ENCODE measurements at places on chromosomes 6 and 20.

- DNase-seq = peak; percentile 18
Measured at GRCh38 chr6:45265246-45265645, 62.9 kb upstream of the RUNX2 start.

- no peak for DNase-seq
Measured at GRCh38 chr20:18541741-18542140, 25.5 kb upstream of the SMIM26 start.

DNA sequence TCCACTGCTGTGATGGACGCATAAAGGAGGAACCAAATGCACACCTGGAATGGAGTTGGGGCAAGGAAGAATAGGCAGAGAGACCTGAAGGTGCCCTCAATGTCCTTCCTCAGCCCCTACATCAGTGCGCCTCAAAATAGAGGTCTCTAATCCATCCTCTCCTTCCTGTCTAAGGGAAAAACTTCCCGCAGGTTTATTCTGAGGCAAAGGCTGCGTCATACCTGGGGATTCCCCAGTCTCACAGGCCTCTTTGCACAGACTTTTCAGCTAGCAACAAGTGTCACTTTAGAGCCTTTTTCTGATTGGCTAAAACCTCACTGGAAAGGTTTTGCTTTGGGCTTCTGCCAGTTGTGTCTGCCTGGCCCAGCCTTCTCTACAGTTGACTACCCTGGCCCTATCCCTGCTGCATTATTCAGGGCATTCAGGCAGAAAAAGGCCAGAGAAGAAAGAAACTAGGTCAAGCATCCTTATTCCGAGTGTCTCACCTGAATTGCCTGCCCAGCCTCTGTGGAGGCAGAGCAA, 1.8 kb upstream of the HLA-DQB1 start:
- peak; percentile 76 for DNase-seq

DNA sequence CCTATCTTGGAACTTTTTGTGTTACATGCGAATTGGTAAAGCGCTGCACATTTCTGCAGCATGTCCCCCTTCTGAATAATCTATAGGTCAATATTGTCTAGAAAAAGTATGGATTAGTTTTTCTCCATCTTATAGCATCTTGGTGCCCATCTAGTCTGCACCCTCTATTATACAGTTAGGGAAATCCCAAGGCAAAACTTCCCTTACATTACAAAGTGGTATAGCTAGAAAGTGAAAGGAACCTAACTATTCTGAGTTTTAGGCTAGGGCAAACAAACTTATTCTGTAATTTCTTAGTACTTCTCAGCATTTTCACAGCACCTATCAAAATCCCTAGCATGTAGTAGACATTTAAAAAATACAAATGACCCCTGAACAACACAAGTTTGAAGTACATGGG, 133.5 kb upstream of the CCDC28A start:
- DNase-seq = no peak

DNA sequence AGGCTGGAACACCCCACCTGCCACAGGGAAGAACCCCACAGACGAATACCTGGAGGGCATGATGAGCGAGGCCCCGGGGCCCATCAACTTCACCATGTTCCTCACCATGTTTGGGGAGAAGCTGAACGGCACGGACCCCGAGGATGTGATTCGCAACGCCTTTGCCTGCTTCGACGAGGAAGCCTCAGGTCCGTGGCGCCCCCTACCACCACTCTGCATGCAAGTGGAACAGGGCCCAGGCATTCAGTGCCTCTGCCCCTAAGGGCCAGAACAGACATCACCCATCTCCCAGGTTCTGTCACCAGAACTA, 6.6 kb downstream of the MYL9 start:
- DNase-seq = peak; percentile 47

GRCh38 chr6:13796781-13797180, 17.6 kb downstream of the MCUR1 start:
- no peak for DNase-seq

DNA sequence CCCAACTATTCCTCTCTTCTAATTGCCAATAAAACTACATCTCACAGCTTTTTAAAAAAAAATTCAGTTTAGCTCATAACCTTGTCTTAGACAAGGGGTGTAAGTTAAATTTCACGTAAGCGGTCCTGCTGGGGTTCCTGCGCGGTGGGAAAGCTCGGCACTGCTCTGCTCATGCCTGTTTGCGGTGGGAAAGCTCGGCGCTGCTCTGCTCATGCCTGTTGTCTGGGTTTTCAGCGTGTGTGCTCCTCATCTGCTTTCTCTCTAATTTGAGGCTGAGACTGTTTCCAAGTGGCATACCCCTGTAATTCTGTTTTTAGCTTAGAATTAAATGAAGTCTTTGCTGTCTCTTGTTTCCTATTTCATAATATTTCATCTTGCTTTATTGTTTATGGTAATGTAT, 18.6 kb downstream of the ARID1B start:
- DNase-seq = no peak

- no peak for DNase-seq
Measured at GRCh38 chr6:128648022-128648598, 127.7 kb upstream of the PTPRK start.

GRCh38 chr6:32609391-32609730, 19.7 kb upstream of the HLA-DRB1 start:
- DNase-seq = no peak

- no peak for DNase-seq
Measured at GRCh38 chr20:22941550-22941949, 93.6 kb upstream of the SSTR4 start.

GRCh38 chr6:101705866-101706265, 312.4 kb downstream of the GRIK2 start:
- DNase-seq = peak; percentile 27

DNA sequence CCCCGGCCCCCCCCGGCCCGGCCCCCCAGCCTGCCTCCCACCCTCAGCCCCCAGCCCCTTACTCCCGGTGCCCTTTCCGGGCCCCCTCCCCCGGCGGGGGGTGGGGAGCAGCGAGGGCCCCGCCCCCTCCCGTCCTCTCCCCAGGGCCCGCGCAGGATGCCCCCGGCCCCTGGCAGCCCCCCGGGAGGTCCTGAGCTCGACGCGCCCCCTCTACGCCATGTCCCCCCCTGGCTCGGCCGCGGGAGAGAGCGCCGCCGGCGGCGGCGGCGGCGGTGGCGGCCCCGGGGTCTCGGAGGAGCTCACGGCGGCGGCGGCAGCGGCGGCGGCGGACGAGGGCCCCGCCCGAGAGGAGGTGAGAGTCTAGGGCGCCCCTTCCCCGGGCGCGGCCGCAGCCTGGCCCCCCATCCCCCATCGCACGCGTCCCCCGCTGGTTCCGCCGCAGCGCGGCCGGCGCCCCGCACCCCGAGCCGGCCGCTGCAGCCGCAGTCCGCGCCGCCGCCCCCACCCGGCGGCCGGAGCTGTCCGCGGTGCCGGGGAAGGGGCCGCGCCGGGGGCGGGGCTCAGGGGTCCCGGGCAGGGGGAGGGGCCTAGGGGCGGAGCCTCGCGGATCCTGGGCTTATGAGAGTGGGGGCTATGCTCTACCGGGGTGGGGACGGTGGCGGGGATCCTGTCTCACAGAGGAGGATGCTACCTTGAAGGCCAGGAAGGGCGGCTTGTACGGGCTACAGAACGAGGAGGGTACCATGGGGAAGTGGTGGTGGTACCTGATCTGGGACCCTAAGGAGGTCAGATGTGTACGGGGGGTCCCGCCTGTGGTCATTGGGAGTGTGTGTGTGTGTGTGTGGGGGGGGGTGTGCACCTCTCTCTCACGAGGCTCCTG, 516 bp downstream of the TMEM151B start:
- no peak for DNase-seq

DNA sequence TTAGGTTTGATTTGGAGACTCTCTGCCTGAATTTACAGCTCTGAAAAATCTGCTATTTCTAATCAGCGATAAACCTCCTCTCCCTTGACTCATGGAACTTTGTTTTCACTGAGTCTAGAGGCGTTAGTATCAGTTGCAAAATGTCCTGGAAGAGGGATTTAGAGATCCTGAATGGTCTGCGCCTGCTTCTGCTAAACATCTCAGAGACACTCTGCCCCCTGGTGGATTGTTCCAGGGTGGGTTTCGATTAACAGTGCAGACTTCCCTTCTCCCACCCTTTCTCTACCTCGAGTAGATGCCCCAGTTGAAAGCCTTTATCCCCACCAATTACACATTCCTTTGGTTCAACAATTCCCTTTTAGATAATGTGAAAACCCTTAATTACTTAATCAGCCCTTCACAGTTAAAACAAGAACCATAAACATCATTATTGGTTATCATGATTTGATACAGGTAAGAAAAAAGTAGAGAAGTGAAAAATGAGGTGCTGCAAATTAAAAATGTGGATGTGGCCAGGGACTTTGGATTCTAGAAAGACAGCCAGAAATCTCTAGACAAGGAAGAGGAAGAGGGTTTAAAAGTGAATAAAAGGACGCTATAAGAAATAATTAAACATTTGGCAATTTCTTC, 5.5 kb downstream of the HTR1B start:
- DNase-seq = peak; percentile 98

DNA sequence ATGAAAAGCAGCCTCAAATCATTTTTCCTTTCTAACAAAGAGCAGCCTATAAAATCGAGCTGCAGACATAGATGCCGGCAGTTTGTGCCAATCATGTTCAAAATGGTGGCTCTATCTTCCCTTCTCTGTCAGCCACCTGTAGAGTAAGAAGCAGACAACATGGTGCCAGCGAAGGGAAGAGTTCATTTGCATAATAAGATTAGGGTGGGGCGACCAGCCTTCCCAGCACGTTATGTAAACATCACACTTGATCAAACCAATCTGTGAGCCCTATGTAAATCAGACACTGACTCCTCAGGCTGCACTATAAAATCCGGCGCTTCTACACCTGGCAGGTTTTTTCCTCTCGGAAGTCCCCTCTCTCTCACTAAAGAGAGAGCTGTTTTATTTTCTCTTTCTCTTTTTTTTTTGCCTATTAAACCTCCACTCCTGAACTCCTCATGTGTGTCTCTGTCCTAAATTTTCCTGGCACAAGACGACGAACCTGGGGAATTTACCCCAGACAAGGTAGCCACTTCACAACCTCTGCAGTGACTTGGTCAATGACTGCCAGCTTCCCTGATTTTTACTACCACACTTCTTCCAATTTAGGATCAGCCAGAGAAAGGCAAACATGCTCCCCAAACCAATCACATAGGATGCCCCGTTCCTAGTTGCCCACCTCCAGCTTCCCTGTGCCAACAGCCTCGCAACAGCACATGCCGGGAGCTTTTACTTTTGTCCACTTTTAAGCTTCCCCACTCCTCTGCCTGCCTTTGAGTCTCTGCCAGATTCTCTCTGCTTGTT, 12.9 kb downstream of the TPMT start:
- no peak for DNase-seq

DNA sequence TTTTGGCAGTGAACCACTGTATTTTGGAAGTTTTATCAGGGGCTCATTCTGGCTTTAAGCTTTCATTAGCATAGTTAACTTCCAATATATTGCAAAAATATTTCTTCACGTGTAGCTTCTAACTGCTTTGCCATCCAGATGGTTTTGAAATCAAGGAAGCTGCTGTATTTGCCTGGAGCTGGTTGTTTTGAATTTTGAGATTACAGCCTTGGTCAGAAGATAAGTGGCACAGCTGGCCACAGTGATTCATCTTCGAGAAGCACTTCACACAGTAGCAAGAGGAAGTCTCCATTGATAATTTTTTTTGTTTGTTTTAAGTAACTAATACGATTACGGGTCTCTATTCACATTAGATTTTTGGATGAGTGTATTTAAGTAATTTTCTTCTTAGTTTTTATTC, 3.8 kb downstream of the APCDD1L start:
- peak; percentile 83 for DNase-seq

DNA sequence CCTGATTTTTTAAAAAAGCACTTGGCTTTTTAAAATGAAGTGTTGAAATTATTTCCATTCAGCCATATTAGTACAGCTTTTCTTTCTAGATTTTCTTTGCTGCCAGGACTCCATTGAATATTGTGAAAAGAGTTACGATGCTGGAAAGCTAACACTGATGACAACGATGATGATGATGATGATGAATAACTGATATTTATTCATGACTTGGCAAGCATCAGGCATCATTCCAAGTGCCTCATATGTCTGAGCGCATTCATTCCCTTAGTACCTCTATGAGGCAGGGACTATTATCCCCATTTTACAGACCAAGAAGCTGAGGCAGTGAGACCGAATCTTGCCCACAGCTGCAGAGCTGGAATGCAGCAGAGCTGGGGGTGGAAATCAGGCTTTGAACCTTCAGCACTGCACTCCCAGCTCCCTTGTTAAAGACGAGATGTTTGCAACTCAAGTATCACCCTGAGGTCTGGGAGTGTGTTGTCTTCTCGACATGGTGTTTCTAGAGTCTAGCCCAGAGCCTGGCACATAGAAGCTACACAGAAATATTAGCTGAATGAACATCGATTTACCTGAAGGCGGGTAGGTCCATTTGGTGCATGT, 85.5 kb upstream of the FRMD1 start:
- no peak for DNase-seq

- DNase-seq = no peak
Measured at GRCh38 chr6:44094403-44095242, 32.6 kb downstream of the MRPL14 start.

DNA sequence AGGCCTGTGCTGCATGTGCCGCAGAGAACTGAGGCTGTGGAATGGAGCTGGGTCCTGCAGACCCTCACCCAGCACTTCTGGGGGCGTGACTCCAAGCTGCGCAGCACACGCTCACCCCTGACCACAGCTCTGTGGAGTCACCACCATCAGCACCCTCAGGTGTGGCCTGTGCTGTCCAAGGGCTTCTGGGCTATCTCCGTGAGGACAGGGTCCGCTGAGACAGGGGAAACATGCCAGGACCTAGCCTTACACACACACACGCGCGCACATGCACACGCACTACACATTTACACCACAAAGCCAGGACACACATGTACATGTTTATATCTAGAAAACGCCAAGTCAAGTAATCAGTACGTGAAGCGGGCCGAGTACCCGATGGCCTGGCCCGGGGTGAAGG, 26.8 kb upstream of the TCFL5 start:
- no peak for DNase-seq

All from choroid plexus epithelial cell (primary cell).